D721Med (cell line): ENCODE measurements at places on chromosomes 16 and 17.

- no peak for DNase-seq
Observed at GRCh38 chr16:563072-563644, 3.0 kb downstream of the PRR35 start.

DNA sequence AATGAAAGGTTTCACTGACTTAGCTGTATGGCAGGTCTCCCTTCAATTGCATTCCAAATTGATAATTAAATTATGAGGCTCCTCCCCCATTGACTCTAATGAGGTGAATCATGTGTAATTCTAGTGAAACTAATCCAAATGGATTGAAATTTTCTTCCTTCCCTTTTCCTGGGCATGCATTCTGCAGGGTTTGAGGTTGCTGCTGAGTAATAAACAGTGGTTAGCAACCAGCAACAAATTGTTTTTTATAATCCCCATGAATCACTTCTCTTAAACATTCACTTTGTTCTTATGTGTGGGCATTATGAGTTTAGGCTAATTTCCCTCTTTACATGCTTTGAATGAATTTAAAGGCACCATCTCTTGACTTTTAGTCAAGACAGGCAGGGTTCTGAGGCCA, 43.4 kb downstream of the MYOCD start:
- DNase-seq = no peak

DNA sequence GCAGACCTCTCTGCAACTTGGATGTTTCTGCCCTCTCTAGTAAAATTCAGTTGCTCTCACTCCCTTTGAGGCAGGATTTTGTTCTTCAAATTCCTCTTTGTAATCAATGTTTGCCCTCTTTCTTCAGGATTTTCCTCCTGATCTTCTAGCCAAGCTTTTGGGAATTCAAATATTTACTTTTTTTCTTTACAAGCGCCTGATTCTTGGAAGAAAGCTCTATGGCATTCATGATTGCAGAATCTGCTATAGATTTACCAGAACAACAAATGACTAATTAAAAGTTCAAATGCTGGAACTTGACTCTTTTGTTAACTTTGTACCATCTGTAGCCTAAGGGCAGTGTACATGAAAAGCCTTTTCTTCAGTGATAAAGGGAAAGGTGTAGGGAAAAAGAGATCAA, 63.7 kb upstream of the SHISA6 start:
- DNase-seq = no peak

- DNase-seq = no peak
Observed at GRCh38 chr16:48542020-48542473, 67.9 kb downstream of the N4BP1 start.

DNA sequence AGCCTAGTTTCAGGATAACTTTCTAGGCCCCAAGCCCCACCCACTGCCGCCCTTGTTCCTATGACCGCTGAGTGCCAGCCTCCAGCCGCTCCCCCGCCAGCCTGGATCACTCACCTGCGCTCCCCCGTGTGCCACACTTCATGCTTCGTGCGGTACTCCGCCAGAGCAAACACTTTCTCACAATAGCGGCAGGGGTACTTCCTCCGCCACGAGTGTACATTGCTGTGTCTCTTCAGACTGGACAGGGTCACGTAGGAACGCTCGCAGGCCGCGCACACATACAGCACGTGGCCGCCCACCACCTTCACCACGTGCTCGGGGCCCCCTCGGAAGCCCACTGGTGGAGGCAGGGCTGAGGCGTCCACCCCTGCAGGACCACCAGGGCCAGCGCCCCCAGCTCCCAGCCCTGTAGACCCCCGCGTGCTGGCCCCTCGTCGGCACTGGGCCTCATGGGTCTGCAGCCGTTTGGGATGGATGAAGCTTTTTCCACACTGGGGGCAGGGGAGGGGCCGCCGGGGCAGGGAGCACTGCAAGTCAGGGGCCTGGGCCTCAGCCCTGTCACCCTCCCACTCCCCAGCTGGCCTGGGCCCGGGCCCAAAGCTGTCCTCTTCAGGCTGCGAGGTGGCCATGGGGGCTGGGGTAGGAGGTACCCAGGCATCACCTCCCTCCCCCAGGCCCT, 13.7 kb downstream of the ZBTB4 start:
- no peak for DNase-seq

DNA sequence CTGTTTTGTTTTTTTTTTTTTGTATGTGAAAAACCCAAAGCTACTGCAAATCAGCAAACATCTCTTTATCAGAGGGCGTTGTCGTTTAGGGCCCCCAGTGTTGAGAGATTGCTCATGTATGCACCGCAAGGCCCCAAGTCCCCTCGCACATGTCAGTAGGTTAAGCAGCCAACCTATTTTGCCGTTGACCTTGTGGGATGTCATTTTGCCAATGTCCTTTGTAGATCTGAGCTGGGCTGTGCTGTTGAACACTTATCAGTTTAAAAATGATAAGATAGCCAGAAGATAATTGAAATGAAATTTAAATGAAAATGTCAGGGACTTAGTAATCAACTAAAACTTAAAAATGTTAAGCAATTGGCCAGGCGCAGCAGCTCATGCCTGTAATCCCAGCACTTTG, 26.2 kb downstream of the ARSG start:
- no peak for DNase-seq

DNA sequence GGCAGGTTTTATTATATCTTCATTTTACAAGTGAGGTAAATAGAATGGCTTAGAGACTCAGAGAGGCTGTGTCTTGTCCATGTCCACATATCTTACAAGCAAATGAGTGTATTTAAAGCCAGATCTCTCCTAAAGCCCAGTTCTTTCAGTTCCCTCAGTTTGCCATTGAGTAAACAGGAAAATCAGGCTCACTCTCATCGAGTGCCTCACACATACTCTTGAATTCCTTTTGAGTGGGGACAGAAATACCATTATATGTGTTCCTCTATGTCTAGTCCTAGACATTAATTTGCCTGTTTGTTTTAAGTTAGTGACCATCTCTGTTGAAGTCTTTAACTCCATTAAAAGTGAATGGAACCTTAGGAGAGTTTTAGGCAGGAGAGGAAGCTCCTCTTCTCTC, 40.1 kb downstream of the BPTF start:
- no peak for DNase-seq

DNA sequence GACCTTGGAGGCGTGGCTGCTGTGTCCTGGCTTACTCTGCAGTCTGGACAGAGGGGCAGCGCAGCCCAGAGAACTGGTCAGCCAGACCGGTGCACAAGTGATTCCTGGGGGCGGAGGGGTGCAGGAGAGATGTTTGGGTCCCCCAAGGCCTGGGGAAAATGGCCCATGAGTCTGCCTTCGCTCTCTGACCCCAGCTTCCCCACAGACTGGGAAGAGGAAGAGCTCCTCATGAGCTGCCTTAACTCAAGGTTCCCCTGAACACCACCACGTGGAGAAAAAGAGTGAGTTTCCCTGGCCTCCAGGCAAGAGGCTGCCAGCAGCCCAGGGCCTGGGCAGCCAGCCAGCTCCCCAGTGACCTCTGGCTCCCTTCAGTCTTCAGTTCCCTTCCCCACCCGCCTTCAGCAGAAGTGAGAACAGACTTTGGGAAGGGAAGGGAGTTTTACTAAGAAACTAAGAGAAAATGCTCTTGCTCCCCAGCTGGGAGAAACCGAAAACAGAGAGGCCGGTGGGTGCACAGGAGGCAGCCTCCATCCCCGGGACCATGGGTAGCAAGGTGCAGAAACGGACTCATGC, 2.0 kb upstream of the C17orf99 start:
- no peak for DNase-seq

GRCh38 chr17:27623614-27624013, 7.4 kb upstream of the LGALS9 start:
- DNase-seq = no peak

- no peak for DNase-seq
Observed at GRCh38 chr17:58084317-58084981, 1.2 kb downstream of the DYNLL2 start.

- DNase-seq = no peak
Observed at GRCh38 chr16:11398851-11399250, 53.6 kb downstream of the RMI2 start.

DNA sequence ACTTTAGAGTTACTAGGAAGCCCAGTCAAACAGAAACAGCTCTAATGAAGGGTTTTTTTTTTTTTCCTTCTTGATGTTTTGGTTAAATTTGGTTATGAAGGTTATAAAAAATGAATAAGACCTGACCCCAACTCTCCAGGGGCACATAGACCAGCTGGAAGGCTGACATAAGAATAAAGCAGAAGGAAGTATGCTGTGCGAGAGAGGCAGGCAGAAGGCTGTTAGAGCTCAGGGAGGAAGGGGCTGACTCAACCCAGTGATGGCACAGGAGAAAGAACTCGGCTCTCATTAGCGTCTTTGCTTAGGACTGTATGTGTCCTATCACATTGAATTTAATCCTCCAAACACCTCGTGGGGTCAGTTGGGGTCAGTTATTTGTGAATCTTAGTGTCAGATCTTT, 474.6 kb downstream of the PMP22 start:
- DNase-seq = no peak

DNA sequence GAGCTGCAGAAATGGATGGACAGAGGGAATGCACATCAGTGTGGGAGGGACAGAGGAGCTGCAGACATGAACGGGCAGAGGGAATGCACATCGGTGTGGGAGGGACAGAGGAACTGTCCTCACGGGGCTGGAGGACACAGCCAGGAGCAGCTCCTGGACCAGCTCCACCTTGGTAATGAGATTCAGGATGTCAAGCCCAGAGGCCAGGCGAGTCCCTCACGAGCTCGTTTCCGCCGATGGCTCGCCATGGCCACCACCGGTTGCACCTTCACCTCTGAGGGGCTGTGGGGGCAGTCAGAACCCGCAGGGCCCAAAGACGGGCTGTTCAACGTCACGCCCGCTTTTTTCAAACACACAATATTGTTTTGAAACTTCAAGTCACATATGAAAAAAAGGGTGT, 56.2 kb downstream of the RPH3AL start:
- no peak for DNase-seq

DNA sequence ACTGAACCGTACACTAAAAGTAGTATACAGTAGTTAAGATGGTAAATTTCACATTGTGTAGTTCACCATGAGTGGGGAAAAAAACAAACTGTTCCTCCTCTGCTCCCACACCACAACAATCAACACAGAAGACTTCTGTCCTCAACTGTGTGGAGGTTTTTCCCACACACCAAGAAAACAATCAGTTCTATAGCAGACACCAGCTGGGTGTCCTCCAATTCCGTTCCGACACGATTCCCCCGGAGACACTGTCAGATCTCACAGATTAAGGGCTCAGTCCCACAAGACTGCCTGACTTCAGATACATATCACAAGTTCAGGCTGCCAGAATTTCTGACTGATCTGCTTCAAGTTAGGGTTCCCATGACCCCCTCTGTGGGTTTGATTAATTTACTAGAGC, 31.8 kb downstream of the BBS2 start:
- DNase-seq = no peak

- no peak for DNase-seq
Observed at GRCh38 chr16:71526111-71526631, at the start of gene CHST4. TSS of gene CHST4 (plus strand) at chr16:71526426. CDS start at chr16:71536678, 10,252 bp downstream.

- no peak for DNase-seq
Observed at GRCh38 chr16:27264151-27264550, 4.4 kb downstream of the NSMCE1 start.

- DNase-seq = no peak
Observed at GRCh38 chr17:5823219-5823618, 238.9 kb upstream of the NLRP1 start.

- no peak for DNase-seq
Observed at GRCh38 chr16:6483469-6484033, 849.1 kb upstream of the RBFOX1 start.

- DNase-seq = no peak
Observed at GRCh38 chr16:25010542-25010941, 4.6 kb downstream of the ARHGAP17 start.

- DNase-seq = no peak
Observed at GRCh38 chr17:1957037-1957436, 68.1 kb downstream of the RTN4RL1 start.

DNA sequence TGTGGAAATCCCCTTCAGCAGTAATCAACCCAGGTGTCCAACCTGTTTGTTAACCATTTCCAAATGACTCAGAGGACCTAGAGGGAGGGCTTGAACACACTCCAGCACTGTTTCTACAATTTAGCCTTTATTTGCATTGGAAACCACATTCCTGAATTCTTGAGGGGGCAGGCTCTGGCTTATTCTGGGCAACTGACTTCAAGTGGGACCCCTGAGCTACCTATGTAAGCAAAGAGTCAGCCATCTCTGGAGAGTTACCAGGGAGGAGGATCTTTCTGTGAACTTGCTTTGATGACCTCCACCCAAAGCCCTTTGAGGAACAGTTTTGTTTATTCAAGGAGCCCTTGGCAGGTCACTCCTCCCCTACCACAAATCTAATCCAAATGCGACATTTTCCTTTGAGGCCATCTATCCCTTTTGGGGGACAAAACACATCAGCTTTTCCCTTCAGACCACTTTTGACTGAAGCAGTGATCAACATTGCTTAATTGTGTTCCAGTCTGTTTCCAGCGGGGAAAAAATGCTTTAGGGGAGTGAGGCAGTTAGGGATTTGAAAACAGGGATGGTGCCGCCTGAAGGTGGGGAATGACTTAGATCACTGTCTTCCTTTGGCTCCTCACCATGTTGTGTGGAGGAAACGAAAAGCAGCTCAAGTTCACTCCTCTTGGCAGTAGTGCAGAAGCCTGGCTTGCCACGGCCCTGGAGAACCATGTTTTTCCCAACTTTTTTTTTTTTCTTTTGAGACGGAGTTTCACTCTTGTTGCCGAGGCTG, 46.2 kb downstream of the TUBD1 start:
- DNase-seq = no peak

- DNase-seq = no peak
Observed at GRCh38 chr17:82231312-82231561, 2.4 kb downstream of the SLC16A3 start.

GRCh38 chr16:75460446-75460845, 4.0 kb downstream of the TMEM170A start:
- no peak for DNase-seq

DNA sequence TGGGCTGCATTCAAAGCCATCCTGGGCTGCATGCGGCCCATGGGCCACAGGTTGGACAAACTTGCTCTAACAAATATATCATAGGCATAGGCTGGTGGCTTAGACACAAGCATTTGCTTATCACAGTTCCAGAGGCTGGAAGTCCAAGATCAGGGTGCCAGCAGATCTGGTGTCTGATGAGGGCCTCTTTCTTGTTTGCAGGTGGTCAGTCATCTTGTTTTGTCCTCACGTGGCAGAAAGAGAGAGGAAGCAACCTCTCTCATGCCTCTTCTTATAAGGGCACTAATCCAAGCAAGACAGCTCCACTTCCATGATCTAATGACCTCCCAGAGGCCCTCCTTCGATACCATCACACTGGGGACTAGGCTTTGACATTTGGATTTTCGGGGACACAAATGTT, 238.7 kb upstream of the TNRC6C start:
- no peak for DNase-seq

- no peak for DNase-seq
Observed at GRCh38 chr16:307691-308312, 24.8 kb downstream of the PDIA2 start.

DNA sequence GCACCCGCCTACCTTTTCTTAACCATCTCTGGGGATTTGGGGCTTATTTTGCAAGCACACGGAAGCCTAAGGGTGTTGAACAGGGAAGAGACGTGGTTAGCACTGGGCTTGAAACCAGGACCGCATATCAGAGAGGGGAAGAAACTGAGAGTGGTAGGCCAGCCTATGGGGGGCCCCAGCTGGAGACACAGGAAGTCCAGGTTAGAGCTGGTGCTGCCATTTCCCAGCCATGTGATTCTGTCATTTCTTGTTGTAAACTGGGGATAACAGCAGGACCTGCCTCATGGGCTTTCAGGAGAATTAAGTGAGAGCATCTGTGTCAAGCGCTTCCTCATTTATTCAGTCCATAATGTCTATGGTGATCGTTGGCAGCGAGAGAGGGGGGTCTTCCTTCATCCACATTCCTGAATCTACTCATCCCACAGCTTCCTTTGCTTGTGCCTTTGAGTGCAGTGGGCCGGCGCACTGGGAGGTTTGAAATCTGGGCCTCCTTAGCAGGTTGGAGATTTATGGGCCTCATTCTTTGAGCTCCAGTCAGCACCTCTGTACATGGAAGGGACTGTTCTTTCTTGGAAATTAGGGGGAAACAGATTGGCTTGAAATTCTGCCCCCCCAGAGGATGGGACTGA, 20.1 kb downstream of the NKD1 start:
- no peak for DNase-seq
